ENCODE measurements at places on chromosomes 12 and 14.

- DNase-seq = peak; percentile 81
These were observed 1322.3 kb upstream of the SEL1L start for GRCh38 chr14:82855912-82856391.

GRCh38 chr12:48994224-48995085 lies 4.7 kb downstream of the DDN start:
- no peak for DNase-seq

GRCh38 chr12:94829552-94829951 lies 173.9 kb downstream of the NDUFA12 start:
- DNase-seq = peak; percentile 12

DNA sequence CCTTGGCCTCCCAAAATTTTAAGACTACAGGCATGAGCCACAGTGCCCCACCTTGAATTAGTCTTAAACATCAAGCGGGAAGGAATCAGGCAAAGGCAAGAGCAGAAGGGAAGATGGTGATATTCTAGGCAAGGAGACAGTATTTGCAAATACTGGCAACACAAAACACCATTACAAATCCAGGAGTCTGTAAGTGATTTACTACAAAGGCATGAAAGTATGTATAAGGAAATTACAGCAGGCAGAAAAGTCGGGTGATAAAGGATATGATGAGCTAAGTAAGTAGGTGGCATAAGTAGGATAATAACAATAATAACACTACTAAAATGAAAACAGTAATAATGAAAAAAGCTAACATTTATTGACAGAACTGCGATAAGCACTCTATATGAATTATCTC lies 28.5 kb downstream of the FMNL3 start:
- DNase-seq = no peak

GRCh38 chr14:104975481-104976197 lies 2.5 kb downstream of the AHNAK2 start:
- no peak for DNase-seq

GRCh38 chr12:79206871-79207270 lies 342.3 kb downstream of the SYT1 start:
- DNase-seq = peak; percentile 60

DNA sequence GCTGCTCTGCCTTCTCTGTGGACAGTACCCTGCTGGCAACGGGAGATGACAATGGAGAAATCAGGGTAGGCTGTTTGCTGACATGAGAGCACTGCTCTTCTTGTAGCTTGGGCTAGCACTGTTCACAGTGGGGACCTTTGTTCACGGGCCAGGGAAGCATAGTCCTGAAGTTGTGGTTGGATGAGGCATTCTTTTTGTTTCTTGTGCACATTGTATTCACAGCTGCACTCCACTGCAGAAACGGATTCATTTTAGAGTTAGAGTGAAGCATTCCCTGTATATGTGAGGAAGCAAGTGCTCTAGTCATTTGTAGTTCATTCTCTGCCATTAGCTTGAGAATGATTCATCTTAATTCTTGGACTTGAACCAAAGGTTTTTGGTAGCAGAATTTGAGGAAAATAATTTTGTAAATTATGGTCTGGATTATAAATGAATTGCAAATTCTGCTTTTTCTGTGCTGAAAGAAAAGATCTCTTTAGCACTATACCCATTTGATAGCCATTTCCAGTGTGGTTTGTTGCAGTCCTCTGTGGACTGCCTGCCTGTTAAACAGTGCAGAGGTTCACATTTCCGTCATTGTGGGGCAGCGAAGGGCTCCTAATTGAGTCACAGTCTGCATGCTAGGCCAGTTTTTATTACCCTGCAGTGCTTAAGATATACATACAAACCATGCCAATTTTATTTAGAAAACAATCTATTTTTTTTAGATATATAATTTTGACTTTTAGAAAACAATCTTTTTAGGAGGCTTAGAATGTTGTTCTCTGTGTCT lies 80.6 kb downstream of the APAF1 start:
- peak; percentile 64 for DNase-seq

DNA sequence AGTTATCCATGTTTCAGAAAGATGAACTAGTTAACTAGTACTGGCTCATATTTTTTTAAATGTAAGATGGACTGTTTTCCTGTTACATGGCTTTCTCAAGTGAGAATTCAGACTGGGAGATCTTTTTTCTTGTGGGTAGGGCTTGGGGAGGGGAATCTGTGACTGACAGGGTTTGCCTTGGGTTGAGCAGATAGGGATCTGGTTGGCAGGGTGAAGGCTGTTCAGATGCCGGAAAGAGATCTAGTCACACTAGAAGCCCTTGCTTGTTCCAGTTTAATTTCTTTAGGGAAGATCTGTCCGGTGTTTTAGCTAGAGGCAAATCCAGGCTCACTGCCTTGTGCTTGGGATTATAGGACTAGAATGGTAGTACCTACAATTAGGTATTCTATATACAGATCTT lies 63.2 kb downstream of the FBXO33 start:
- no peak for DNase-seq

DNA sequence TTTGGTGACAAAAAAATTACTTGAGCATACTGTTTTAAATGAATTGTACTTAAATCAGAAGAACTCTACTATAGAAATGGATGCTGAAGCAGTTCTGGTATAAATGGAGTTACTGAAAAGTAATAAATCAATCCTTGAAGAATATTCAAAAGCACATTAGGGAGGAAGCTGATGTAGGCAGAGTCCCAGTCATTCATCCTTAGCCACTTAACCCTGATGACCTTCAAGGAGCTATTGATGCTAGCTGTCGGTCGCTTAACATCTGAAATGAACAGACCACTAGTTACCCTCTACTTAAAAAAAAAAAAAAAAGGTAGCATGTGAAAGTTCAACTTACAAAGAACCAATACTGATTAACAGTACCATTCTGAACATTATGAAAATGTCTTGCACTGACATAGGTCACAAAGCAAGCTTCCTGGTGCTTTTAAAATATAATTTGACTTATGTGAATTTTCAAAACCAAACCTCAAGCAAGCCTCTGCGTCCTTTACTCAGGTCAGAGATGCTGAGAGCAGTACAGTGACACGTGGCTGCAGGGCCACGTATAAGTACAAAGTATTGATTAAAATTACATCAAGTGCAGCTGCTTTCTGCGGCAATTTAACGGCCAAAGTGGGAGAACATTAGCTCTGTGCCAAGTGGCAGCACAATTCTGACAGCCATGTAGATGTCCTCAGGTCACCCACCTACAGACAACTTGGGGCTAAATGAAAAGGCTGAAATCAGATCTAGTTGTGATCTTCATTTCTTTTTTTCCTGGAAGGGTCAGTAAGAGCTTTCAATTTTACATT lies 18.1 kb downstream of the PPM1H start:
- DNase-seq = no peak

GRCh38 chr14:102675396-102675795 lies 82.9 kb downstream of the RCOR1 start:
- DNase-seq = peak; percentile 26

GRCh38 chr14:64812412-64812811 lies 67.3 kb downstream of the SPTB start:
- peak; percentile 71 for DNase-seq

GRCh38 chr12:40016980-40017379 lies 88.9 kb downstream of the SLC2A13 start:
- DNase-seq = no peak

GRCh38 chr12:45615268-45615667 lies 114.2 kb upstream of the ARID2 start:
- peak; percentile 68 for DNase-seq

GRCh38 chr12:30930641-30931040 lies 4.1 kb downstream of the TSPAN11 start:
- DNase-seq = no peak

GRCh38 chr12:51661199-51661598 lies 70.2 kb downstream of the SCN8A start:
- no peak for DNase-seq

- DNase-seq = no peak
These were observed 135.6 kb upstream of the HIF1A start for GRCh38 chr14:61559641-61560201.

DNA sequence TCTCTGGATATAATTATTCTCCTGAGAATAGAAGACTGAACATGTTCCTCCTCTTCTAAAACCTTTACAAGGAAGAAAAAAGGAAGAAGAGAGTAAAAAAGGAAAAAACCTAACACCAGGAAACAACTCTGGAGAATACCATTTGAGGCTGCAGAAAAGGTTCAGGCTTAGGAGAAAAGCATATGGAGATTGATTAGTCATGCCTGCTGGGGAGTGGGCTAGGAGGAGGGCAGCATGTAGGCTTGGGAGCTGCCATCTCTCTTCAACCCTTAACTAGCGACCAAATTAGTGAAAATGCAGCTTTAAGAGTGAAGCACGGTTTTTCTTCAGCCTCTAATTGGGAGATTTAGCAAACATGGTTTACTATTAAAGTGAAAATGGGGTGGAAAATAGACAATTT lies 273.0 kb upstream of the CRY1 start:
- no peak for DNase-seq

- no peak for DNase-seq
These were observed 14.1 kb upstream of the FBLN5 start for GRCh38 chr14:91961297-91962220.

DNA sequence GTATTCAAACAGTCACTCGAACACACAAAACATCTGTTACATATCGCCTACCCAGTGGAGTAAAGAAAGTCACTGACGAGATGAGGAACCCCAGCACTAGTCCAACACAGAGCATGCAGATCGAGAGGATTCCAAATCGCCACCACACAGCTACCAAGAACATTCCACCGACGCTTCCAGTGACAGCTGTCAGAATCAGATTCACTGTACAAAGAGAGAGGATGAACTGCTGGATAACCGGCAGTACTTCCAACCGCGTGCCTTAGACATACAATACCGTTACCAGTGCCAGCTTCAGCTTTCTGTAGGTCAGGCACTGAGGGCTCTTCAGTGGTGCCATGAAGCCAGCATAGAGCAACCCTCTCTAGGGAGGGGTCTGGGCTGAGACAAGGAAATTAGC lies 34.5 kb downstream of the TM7SF3 start:
- DNase-seq = no peak

DNA sequence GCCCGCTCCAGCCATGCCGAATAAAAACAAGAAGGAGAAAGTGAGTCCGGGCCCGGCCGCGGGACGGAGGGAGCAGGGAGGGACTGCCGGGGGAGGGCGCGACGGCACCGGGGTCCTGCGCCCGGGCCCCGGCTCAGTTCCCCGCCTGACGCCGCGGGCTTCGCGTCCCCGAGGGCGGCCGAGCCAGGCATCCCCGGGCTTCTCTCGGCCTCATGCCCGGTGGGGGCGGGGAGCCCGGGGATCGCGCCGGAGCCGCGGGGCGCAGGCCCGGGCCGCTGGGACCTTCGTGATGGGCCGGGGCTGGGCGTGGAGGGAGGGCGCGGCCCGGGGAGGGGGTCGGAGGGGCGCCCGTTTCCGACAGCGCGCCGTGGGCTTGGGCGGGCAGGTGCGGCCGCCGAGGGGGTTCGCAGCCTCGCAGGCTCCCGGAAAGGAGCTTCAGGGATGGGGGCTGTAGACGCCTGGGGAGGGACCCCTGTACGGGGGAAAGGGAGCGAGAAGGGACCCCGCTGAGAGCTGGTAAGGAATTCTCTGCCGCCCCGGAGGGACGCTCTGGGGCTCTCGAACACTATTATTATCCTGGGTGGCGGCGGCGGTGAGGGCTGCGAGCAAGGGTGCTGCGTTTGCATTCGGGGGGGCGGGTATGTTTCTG lies 496 bp downstream of the PPP2R5C start:
- DNase-seq = peak; percentile 14

DNA sequence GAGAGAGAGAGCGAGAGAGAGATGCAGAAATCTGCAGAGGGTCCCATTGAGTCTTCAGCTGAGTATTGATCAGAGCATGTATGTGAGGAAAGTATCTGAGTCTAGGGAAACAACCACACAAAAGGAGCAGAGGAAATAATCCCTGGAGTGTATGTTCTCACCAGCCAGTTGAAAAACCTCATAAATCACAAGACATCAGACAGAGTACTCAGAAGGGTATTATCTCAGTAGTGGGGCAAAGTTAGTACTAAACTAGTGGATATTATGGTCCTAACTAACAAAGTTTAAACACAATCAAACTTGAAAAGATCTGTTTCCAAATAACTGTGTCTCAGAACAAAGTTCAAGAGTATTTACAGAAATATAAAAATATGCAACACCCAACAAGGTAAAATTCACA lies 36.5 kb upstream of the CTDSP2 start:
- DNase-seq = no peak

- DNase-seq = no peak
These were observed 57.9 kb upstream of the STK38L start for GRCh38 chr12:27186022-27186839.

DNA sequence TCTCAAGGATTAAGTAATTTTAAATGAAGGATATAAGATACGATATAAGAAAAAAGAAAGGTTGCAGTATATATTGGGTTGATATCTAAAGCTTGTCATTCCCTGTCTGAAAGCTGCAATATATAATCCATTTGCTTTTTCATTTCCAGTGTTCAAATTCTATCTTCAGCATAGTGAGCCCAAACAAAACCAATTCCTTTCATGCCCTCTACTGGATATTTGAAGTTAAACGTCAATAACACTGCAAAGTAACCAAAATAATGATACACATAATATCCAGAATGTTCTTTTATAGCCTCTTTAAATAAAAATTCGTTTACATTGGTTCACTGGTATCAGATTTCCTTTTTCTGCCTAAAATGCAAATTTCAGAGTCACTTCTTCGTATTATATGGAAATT lies 64.5 kb upstream of the DAAM1 start:
- peak; percentile 11 for DNase-seq

DNA sequence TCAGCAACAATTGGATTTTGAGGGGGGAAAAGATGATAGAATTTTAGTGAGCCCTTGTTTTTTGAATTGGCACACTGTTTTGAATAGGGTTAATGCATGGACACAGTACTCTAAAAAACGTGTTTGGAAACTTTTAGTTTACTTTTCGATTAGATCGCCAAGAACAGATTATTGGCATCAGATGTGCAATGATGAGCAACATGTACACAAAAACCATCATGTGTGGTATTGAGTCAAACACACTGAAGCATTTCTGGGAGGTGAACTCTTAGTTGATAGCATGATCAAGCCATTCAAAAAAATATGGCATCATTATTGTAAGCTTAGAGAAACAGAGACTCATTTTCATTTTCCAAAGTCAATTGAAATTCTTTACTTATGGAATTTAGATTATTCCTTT lies 329.2 kb downstream of the ADAMTS20 start:
- DNase-seq = no peak

DNA sequence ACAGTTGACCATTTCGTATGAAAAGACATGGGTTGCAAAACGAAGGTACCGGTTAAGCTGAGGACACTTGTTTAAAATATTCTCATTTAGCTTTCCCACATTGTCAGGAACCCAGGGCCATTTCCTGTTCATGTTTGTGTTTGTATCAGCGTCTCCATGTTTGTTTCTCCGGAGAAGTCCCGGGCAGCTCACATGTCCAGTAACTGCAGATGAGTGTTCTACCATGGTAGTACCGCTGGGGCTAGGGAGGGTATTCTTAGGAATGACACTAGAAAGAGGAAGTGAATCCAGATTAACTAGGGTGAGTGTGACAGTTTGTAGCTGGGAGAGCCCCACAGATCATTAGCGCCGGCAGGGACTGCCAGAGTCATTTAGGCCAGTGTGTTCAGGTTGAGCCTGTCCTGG lies 50.0 kb upstream of the EVL start:
- DNase-seq = no peak

- DNase-seq = no peak
These were observed 54.0 kb downstream of the TRAFD1 start for GRCh38 chr12:112179341-112179740.

GRCh38 chr14:47240748-47241437 lies 434.5 kb downstream of the MDGA2 start:
- DNase-seq = peak; percentile 4

GRCh38 chr14:101953151-101953550 lies 11.2 kb upstream of the DYNC1H1 start:
- DNase-seq = no peak

All from epithelial cell of esophagus (primary cell).